ENCODE measurements at places on chromosomes 2 and 18.

DNA sequence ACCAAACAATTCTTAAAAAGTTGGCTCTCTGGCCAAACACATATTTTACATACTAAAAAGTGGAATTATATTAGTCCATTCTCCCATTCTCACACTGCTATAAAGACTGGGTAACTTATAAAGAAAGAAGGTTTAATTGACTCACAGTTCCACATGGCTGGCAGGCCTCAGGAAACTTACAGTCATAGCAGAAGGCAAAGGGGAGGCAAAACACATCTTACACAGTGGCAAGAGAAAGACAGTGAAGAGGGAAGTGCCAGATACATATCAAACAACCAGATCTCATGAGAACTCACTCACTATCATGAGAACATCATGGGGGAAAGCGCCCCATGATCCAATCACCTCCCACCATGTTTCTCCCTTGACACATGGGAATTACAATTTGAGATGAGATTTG lies 42.6 kb downstream of the EDAR start:
- no peak for DNase-seq

GRCh38 chr2:96838345-96839292 lies 5.2 kb downstream of the ANKRD23 start:
- DNase-seq, result no peak

DNA sequence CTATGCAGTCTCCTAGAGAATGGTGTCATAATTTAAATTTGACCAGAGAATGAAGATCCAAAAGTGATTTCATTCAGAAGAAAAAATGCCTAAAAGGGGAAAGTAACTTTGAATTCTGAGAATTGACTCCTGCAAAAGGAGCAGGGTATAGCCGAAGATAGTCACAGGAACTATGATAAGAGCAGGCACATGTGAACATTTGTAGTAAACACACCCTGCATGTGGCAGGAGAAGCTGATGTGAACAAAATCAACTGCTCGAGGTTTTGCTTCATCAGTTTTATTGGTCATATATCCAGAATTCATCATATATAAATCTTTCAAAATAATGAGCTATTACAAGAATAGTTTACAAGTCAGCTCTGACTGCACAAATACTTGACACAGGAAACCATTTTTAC lies 14.0 kb downstream of the MCFD2 start:
- no peak for DNase-seq

- DNase-seq, result no peak
These were observed 89.3 kb upstream of the SMAD2 start for GRCh38 chr18:48019557-48020325.

GRCh38 chr2:20273042-20273441 lies 48.1 kb upstream of the SDC1 start:
- DNase-seq, result no peak

- DNase-seq, result peak; percentile 22
These were observed 82.6 kb upstream of the TANK start for GRCh38 chr2:161077367-161078210.

DNA sequence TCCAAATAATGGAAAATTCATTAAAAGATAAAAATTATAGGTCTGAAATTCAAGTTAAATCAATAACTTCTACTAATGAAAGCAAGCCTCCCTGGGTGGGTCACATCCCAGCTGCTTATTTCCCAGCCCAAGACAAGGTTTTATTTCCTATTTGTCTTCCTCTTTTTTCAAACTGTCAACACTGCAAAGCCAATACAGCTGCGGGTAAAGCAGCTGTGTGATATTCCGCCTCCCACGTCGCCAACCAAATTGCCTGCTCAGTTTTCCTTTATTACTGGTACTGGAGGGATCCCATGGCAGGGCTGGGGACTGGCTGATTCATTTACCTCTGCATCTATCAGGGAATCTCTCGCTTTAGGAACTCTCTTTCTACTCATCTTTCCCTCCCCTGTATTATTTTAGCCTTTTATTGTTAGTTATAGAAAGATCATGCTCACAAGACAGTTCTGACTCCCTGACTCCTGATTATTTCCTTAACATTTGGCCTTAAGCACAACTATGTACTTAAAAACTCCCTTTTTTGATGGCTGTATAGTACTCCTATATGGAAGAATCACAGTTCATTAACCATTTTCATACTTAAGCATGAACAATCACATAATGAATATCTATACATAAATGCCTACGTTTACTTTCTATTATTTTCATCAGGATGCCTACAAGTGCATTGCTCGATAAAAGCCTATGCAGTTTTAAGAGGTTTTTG lies 253.1 kb downstream of the CDCA7 start:
- no peak for DNase-seq

- no peak for DNase-seq
These were observed 321.3 kb downstream of the PID1 start for GRCh38 chr2:228949831-228950230.

DNA sequence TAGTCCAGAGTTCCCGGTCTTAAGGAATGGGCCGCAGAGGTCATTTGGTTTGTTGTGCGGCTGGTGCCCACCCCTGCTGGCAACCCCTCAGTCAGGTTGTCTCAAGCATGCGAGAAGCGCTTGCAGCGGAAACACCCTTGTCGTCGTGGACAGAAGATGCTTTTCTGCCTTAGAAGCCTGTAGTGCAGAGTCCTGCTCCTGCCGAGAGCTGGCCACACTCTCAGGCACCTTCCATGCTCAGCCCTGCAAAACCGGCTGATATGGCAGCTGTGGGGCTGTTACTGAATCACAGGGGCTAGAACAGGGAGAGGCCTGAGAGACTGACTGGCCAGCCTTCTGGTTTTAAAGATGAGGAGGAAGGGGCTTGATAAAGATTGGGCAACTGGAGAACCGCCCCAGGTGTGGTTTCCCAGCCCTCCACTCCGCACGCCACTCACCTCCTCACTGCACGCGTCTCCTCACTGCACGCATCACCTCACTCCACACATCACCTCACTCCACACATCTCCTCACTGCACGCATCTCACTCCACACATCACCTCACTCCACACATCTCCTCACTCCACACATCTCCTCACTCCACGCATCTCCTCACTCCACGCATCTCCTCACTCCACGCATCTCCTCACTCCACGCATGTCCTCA lies 103.6 kb downstream of the USP40 start:
- DNase-seq, result no peak

- no peak for DNase-seq
These were observed 67.8 kb downstream of the TDRD15 start for GRCh38 chr2:21191535-21191934.

GRCh38 chr2:71333619-71334018 lies 2.0 kb downstream of the ZNF638 start:
- no peak for DNase-seq

- no peak for DNase-seq
These were observed 34.3 kb upstream of the LGALSL start for GRCh38 chr2:64419596-64420165.

DNA sequence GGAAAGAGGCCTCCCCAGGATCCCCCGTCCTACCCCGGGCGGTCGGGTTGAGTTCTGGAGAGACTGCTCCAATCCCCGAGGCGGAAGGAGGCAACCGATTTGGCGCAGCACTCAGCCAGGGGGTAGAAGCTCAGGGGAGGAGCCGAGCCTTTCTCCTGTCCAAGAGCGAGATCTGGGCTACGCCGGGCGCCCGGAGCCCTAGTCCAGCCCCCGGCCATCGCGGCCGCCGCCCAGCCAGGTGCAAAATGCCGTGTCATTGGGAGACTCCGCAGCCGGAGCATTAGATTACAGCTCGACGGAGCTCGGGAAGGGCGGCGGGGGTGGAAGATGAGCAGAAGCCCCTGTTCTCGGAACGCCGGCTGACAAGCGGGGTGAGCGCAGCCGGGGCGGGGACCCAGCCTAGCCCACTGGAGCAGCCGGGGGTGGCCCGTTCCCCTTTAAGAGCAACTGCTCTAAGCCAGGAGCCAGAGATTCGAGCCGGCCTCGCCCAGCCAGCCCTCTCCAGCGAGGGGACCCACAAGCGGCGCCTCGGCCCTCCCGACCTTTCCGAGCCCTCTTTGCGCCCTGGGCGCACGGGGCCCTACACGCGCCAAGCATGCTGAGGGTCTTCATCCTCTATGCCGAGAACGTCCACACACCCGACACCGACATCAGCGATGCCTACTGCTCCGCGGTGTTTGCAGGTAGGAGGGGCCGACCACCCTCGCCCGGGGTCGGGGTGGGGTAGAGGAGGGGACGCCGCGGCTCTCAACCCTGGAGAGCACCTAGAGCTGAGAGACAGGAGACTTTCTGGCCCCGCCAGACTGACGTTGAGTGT lies at the start of gene DYSF:
Gene DYSF (plus strand): TSS at position 158 of the 817 bp plus-strand sequence.
- no peak for DNase-seq

DNA sequence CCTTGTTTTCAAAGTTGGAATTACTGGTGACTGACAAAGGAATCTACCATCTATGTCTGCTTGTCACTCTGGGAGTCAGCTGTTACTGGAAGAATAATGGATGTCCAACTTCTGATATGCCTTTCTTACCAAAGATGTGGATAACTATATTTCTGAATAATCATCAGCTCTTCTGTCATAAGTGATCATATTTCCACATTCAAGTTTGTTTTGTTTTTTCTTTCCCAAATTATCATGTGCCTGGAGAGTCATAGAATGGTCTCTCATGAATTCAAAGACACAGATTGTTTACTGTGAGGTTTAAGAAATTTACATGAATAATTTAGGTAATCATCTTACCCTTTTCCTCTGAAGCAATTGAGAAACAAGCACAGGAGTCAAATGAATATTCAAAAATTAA lies 986.7 kb upstream of the CDH2 start:
- DNase-seq, result no peak

- peak; percentile 73 for DNase-seq
These were observed 202.3 kb upstream of the TCF4 start for GRCh38 chr18:55790296-55790695.

GRCh38 chr18:31413137-31413536 lies 34.4 kb upstream of the DSG3 start:
- no peak for DNase-seq

DNA sequence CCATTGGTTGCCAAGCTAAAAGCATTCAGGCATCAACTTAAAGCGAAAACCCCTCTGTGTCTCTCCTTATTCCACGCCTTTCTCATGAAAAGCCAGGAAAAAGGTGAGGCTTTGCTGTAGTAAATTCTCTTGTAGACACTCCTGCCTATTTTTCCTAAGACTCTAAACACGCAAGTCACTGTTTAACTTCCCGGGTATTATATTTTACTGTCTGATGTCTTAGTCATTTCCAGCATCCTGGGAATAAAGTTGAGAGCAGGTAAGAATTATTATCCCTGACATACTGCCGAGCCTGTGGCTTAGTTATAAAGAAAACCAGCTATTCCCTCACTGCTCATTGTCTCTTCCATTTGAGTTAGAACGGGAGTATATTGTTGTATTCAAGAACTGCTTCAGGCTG lies 112.4 kb upstream of the GATA6 start:
- DNase-seq, result no peak

DNA sequence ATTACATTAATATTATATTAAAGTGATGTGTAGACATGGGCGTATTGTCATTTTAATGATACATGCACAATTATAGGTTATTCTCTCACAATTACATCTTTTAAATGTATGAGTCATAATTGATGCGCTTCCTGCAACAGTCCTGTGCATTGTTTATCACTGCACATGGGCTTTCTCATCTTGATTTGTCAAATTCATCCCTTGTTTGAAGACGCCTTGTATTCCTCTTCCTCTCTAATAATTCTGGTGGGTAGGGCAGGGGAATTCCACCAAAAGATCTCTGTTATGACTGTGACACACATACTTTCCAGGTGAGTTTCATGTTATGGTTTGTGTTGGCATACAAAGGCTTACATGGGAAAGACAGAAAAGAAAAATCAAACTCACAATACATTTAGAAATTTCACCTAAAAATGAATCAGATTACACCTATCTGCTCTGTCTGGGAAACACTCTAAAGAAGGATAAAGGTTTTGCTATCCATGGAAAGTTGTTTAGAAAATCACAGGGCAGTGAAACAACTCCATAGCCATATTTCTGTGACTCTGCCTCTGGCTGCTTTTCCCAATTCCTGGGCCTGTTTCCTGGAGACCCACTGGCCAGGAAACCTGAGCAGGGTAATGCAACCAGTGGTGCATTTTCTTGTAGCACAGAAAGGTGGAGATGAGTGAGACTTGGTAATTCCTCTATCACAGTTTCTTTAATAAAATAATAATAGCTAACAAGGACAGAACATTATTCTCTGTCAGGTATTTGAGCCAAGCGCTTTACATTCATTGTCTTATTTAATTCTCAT lies 13.2 kb downstream of the SLC9A2 start:
- DNase-seq, result no peak

- no peak for DNase-seq
These were observed 19.7 kb downstream of the LPIN2 start for GRCh38 chr18:2992995-2993877.

- DNase-seq, result peak; percentile 92
These were observed 122.1 kb upstream of the RMDN2 start for GRCh38 chr2:37802899-37803379.

DNA sequence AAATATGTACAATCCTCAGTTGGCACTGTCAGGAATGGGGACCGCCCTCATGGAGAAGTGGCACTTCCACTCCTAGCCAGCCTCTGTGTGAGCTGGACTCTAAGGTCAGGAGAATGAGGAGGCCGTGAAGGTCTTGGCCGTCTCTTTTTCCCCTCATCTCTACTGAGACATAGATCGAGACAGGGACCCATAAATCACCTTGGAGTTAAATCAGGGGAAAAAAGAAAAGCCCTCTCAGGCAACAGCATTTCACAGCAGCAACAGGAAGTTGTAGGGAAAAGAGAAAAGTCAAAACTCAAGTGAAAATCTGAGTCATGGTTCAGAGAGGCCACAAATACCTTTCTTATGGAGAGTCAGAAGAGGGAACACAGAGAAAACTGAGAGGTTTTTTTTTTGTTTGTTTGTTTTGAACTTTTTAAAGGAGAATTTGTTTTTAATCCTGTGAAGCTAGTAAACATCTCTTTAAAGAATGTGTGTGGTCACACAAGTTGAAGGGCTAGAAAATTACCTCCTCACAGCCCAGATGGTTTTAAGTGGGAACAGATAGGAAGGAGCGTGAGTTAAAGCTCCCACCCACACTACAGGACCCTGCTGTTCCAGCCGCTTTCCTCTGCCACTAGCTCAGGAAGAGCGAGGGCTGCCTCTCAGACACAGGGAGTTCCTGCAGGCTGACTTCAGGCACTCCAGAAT lies 30.6 kb upstream of the CYP1B1 start:
- DNase-seq, result peak; percentile 58

GRCh38 chr2:152165306-152165705 lies 10.3 kb downstream of the STAM2 start:
- no peak for DNase-seq

- peak; percentile 75 for DNase-seq
These were observed 1250.1 kb upstream of the GYPC start for GRCh38 chr2:125405816-125406215.

DNA sequence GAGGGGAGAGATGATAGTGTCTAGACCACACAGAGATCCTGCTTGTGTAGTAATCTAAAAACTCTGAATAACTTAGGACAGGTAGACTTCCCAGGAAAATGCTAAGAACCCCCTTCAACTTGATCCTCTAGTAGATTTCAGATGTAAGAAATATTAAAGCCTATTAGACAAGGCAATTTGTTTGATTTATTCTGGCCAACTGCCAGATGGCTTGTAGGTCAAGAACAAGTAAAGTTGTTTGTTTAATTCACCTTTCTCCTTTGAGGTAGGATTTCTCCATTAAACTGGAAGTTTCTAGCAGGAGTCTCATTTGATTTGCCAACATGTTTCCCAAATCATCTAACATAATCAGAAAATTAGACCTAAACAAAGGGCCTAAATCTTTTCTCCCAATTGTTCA lies 48.6 kb downstream of the SH3RF3 start:
- DNase-seq, result no peak
